NCI-H1417 treated with DMSO at 0.1 percent for 48 hours (cell line): ENCODE measurements at places on chromosomes 1 and 21.

GRCh38 chr1:9867408-9868243 is 42.4 kb downstream of the CTNNBIP1 start:
- no peak for DNase-seq

DNA sequence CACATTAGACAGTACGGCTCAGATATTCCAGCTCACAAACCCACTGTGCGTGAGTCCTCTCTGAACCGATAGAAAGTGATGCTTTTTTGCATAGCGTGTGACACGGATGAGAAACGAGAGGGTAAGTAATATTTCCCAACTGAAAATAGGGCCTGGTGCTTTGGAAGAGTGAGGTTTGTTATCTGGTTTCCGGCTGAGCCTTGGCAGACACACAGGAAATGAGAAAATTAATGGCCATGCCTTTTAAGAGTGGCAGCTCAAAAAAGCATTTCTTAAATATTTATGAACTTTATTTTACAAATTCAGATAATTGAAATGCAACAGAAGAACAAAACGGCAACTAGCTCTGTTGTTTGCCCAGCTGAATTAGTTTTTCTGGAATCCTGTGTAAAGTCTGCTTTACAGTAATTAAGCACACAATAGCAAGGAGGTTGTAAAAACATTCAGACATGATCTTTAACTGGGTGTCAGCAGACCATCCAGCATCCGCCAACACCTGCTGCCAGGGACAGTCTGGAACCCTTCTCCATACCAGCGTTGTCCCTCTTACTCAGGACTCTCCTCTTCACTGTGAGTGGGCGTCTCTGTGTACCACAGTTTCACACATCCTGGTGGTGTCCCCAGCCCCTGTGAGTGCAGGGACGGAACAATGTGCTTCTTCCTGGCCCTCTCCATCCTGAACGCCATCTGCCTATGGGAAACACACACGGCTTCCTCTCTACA is 155.4 kb downstream of the PGBD5 start:
- DNase-seq = peak; percentile 35

GRCh38 chr21:26956216-26956615 is 10.7 kb downstream of the ADAMTS5 start:
- no peak for DNase-seq

GRCh38 chr1:9996624-9997582 is at the start of gene RBP7:
TSS of gene RBP7 (plus strand) at chr1:9997228. CDS start at chr1:9997259, 31 bp downstream.
- no peak for DNase-seq

- DNase-seq = no peak
Measured at GRCh38 chr1:43396059-43396458, 6.4 kb downstream of the SZT2 start.

GRCh38 chr1:1892079-1892762 is 1.3 kb upstream of the GNB1 start:
- DNase-seq = no peak

- no peak for DNase-seq
Measured at GRCh38 chr1:66143651-66144050, 351.0 kb downstream of the PDE4B start.

GRCh38 chr21:43866260-43866629 is 1.2 kb downstream of the AGPAT3 start:
- no peak for DNase-seq

DNA sequence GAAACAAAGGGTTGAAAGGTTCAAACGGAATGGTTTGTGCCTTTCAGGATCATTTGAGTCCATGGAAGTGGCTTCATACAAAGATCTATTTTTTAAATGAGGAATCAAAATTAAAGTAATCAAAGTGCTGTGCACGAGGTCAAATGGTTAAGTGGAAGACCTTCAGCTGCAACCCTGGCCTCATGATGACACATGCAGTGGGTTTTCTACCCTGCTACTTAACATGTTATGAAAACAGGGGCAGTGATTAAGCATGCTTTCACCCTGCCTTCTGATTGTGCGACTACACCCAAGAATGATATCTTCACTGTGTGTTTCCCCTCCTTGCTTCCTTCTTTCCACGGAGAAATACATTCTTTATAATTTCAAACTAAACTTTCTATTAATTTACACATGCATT is 604.2 kb downstream of the LRRIQ3 start:
- DNase-seq = no peak

- no peak for DNase-seq
Measured at GRCh38 chr21:44380876-44381275, 27.5 kb downstream of the TRPM2 start.

GRCh38 chr1:221712198-221712684 is 29.6 kb downstream of the DUSP10 start:
- DNase-seq = no peak

DNA sequence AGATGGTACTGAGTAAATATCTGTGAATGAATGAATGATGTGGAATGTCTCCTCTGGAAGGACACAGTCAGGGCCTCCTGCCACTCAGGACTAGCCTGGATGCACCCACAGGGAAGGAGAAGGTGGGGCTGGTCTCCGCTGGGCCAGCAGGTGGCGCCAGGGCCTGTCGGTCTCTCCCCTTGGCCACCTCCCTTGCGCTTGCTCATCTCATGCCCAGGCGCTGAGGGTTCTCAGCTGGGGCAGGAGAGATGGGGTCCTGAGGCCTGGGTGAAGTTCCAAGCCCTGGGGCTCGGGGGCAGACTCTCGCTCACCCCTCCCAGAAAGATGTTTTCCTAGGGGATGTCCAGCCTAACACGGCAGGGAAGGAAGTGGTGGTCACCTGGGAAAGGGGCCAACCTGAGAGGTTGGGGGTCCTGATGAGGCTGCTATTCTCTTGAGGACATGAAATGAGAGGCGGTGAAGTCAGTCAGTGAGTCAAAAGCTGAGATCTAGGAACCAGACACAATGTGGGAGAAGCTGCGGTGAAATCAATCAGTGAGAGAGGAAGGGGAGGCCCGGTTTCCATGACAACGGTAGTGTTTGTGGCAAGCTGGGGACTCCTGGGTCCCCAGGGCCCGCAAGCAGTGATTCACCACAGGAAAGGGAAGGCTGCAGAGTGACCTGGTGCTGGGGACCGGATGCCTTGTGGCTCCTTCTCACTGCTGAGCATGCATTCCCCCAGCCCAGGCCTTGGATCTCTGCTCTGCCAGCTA is 14.6 kb upstream of the MEX3A start:
- no peak for DNase-seq

GRCh38 chr1:201686714-201687455 is 142.1 kb upstream of the IPO9 start:
- DNase-seq = peak; percentile 82
